ENCODE measurements at places on chromosomes 12 and 14.

- no peak for DNase-seq
Measured at GRCh38 chr12:130530429-130530828, 185.7 kb downstream of the RIMBP2 start.

GRCh38 chr14:46245276-46245675, 406.3 kb downstream of the RPL10L start:
- DNase-seq: no peak

- DNase-seq: no peak
Measured at GRCh38 chr12:128543460-128543859, 276.5 kb downstream of the TMEM132C start.

GRCh38 chr14:35390577-35391387, 13.8 kb downstream of the NFKBIA start:
- DNase-seq: no peak

- DNase-seq: no peak
Measured at GRCh38 chr12:124523071-124523470, 44.3 kb downstream of the NCOR2 start.

GRCh38 chr12:47729233-47729632, 3.9 kb upstream of the ENDOU start:
- DNase-seq: no peak

- peak; percentile 30 for DNase-seq
Measured at GRCh38 chr12:46893434-46893833, 67.6 kb upstream of the SLC38A4 start.

DNA sequence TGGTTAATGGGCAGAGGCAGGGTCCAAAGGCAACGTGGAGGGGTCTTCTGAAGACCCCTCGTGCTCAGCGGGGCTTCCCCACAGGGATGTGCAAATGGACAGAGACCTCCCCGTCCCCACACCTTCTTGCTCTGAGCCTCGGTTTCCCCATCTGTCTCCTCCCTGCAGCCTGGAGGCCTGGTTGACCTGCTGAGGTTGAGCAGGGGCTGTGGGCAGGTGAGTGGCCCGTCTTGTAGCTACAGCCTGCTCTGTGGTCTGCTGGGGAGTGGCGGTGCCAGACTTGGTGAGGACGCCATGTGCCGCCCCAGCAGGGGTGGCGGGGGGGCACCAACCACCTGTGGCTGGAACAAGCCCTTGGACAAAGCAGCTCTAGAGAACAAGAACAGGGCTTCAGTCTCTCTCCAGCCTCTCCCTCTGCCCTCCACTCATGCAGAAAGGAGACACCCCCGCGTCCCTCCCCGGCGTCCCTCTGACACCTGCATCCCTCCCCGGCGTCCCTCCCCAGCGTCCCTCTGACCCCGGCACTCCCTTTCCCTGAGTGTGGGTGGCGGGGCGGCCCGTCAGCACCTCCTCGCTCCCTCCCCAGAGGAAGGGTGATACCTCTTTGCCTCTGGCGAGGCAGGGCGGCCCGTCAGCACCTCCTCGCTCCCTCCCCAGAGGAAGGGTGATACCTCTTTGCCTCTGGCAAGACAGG, 83.7 kb downstream of the NOC4L start:
- DNase-seq: no peak

GRCh38 chr12:80415466-80415865, 28.6 kb upstream of the PTPRQ start:
- no peak for DNase-seq

- no peak for DNase-seq
Measured at GRCh38 chr14:75822522-75823141, 159.2 kb downstream of the TGFB3 start.

DNA sequence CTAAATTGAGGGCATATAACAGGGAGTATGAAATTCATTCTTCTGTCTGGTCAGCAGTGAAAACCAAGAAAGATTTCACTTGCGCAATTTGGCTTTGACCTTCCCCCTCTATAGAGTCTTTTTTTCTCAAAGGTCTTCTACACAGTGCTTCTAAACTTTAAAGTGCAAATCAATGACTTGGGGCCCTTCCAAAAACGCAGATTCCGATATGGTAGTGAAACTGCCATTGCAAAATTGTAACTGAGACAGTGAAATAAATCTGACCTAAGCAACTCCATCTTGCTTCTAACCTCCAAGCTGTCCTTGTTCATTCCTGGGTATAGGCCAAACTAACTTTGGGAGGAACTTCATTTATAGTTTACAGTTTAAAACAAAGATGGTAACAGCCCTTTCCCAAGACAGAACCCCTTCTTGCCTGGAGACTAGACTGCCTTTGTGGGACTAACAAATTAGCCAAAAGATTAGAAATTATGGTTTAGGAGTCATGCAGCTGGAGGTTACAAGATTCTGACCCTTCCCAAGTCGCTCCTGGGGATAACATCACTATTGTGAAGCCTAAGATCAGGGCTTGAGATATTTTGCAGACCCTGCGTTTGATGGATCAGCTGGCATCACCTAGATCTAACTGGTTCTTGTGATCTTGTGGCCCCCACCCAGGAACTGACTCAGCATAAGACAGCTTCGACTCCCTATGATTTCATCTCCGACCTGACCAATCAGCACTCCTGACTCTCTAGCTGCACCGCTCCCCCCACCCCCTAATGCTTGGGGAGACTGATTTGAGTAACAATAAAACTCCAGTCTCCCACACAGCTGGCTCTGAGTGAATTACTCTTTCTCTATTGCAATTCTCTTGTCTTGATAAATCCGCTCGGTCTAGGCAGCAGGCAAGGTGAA, 5.0 kb downstream of the SLC25A21 start:
- no peak for DNase-seq

GRCh38 chr12:22974865-22975264, 349.9 kb downstream of the ETNK1 start:
- no peak for DNase-seq

GRCh38 chr12:82793751-82794281, 107.1 kb downstream of the TMTC2 start:
- DNase-seq: no peak

GRCh38 chr12:10553148-10553547, 47.5 kb downstream of the EIF2S3B start:
- no peak for DNase-seq

DNA sequence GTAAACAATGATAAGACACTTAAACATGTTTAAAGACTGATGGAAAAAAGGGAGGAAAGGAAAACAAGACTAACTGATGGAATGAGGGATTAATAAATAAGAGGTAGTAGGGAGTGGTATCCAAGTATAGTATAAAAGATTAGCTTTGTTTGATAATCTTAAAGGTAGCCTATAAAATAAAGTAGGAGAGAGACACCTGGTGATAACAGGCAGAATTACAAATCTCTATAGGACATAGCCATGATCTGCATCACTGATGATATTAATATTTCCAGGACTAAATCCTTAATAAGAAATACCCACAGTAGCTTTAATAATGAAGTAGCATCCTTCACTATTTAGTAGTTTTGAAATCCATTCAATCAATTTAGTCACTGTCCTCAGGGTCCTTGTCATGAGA, 30.4 kb downstream of the DLGAP5 start:
- DNase-seq: no peak

DNA sequence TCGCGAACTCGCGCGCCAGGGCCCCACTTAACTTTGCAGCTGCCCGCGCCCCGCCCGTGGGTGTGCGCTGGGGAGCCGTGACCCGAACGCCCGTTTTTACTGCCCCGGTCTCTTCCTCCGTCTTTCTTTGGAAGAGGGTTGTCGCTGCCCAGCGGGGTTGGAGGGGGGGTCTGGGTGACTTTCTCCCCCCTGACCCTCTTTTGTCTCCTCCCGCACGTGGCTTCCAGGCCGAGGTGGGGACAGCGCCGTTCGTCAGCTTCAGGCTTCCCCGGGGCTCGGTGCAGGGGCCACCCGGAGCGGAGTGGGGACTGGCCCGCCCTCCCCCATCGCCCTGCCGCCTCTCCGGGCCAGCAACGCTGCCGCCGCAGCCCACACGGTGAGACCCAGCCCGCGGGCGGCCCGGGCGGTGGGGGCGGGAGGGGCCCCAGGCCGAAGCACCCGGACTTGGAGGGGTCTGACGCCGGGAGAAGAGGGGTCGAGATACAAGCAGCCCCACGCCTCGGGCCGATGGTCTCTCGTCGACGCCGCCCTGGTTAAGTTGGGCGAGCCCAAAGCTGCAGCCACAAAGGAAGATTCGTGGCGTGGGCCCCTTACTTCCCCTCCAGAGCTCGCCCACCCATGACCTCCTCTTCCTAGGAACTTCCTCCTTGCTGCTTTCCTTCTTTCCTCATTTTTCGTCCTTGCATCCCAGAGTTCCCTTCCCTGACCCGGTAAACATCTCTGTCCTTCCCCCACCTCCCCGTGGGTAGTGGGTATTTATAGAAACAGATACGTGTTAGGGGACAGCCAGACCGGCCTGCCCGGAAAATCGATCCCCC, 1.2 kb downstream of the DYRK2 start:
- peak; percentile 26 for DNase-seq

GRCh38 chr12:32765906-32766305, 10.2 kb upstream of the YARS2 start:
- no peak for DNase-seq

DNA sequence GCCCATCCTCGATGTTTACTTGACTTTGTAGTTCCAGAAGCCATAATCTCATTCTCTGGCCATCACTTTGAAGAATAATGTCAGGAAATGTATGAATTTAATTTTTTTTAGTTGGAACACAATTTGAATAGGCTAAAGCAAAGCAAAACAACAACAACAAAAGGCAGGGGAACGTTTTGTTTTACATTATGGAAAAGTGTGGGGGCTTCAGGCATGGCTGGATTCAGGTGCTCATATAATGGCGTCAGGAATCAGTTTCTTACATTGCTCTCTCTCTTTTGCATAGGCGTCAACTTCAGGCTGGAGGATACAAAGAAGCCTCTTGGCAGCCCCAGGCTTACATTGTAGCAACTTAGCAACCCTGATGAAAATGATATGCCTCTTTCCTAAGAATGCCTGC, 13.1 kb upstream of the RPH3A start:
- DNase-seq: no peak

- no peak for DNase-seq
Measured at GRCh38 chr14:101791919-101792572, 30.5 kb downstream of the PPP2R5C start.

- DNase-seq: no peak
Measured at GRCh38 chr12:88922816-88923215, 342.5 kb upstream of the KITLG start.

DNA sequence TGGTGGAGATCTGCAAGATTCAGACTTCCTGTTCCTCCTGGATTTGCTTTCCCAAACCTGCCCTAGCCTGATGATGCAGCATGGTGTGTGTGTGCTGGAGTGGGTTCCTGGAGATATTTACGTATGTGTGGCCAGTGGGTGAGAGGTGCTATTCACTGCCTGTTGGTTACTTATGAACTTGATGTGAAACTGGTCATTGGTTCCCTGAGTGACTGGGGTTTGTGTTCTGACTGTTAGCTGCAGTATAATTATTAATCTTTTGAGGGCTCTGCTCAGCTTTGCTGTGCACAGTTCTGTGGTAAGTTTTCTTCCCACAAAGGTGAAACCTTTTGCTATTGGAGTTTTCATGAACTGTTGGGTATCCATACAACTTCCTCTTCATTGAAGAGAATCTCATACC, 541.8 kb upstream of the FBXO33 start:
- DNase-seq: no peak

- DNase-seq: no peak
Measured at GRCh38 chr14:23421594-23421993, 13.5 kb upstream of the MYH6 start.
